Fibroblast of skin of left biceps (primary cell): ENCODE measurements at places on chromosomes 7 and 10.

GRCh38 chr10:27225642-27226257 is 14.8 kb downstream of the ACBD5 start:
- no peak for DNase-seq

- DNase-seq = no peak
Observed at GRCh38 chr10:115018185-115018931, 74.8 kb upstream of the ATRNL1 start.

- DNase-seq = no peak
Observed at GRCh38 chr7:75650062-75650461, 88.7 kb downstream of the HIP1 start.

- DNase-seq = no peak
Observed at GRCh38 chr10:124270530-124271327, 148.0 kb downstream of the OAT start.

DNA sequence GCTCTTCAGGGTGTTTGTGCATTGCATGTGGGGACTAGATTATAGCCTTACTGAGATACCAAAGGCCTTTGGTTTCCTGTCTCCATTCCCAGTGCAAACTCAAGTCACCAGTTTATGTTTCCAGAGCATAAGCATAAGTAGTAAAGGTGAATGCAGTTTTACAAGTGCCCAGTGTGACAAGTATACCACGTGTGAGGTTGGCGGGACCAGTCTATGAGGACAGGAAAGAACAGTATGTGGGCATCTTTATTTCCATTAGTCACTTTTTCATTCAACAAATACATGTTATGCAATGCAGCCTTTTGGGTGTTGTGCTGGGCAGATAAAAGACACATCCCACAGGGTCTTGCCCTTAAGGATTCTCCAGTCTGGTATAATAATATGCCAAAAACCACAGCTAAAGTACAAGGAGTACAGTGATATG is 146.5 kb downstream of the ARID5B start:
- no peak for DNase-seq

- DNase-seq = no peak
Observed at GRCh38 chr10:97777143-97777542, 5.3 kb upstream of the SFRP5 start.

DNA sequence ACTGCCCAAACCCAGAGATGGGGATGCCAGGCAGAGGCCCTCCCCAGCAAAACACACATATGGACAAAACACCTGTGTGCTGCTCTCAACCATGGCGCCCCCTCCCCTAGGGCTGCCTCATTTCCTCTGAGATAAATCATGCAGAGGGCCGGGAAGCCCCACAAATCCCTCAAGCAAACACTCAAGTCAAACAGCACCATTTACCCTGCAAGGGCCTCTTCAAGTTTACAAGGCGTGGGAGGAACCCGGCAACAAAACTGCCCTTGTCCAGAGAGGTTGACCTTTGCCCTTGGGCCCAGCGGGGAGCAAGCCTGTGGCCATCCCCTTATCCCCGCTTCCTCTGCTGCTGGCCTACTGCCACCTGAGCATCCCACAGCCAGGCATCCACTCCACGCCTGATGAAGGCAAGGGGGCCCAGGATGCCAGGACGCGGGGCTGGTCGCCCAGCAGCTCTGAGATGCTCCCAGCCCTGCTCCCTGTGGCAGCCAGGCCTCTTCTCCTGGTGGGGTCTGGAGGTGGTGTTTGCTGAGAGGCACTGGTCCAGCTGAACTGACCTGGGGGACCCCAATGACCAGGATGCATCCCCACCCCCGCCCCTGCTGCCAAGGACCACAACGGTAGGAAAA is 77.4 kb downstream of the DLG5 start:
- DNase-seq = no peak

- DNase-seq = no peak
Observed at GRCh38 chr7:73427902-73428787, 5.4 kb upstream of the FZD9 start.

GRCh38 chr7:82729172-82730030 is 285.8 kb upstream of the CACNA2D1 start:
- DNase-seq = no peak

- DNase-seq = no peak
Observed at GRCh38 chr7:69476416-69476815, 121.9 kb upstream of the AUTS2 start.
